ENCODE measurements at places on chromosomes 5 and 9.
A peak's percentile ranks its signal among the peaks of the same experiment; 100 is the strongest.

DNA sequence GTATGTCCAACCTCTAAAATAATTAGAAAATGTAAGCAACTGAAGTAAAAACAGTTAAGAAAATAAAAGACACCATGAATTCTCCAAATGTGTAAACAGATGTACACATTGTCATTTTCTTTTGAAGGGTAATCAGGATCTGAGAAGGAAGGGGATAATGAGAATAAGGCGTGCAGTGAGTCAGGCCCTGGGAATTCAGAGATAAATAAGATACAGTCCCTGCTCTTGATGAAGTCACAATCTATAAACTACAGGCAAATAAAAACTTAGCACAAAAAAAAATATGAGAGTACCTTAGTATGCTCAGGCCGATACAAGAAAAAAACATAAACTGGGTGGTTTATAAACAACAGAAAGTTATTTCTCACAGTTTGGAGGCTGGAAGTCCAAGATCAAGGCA is 315.3 kb downstream of the DNAH5 start:
- DNase-seq: no peak

GRCh38 chr5:175748650-175749049 is 90.8 kb downstream of the HRH2 start:
- DNase-seq: no peak

GRCh38 chr5:128126241-128126640 is 42.7 kb downstream of the SLC12A2 start:
- no peak for DNase-seq

DNA sequence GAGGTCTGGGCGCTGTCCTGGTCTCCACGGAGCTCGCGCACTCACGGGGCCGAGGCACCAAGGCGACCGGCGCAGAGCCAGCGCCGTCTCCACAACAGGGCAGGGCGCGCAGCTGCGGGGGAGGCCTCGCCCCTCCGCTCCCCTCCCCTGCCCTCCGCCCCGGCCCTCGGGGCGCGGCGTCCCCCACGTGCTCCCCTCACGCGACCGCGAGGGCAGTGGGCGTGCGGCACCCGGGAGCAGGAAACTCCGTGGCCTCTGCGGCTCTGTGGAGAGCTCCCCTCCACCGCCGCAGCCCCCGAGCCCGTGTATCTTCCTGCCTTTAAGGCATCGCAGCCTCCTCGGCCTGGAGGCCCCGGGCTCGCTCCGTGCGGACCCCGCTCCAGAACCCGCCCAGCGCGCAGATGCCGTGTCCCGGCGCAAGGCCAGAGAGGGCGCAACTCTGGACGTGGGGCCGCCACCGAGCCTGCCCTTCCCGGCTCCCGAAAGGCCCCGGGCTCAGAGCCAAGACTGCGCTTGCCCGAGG is 708 bp upstream of the TUBB4B start:
- DNase-seq: no peak

- no peak for DNase-seq
Measured at GRCh38 chr9:137626464-137626863, 7.7 kb downstream of the EHMT1 start.

- no peak for DNase-seq
Measured at GRCh38 chr9:120327322-120327721, 252.6 kb downstream of the CDK5RAP2 start.

- DNase-seq: no peak
Measured at GRCh38 chr5:174410716-174411478, 313.5 kb upstream of the MSX2 start.

GRCh38 chr5:6540111-6540827 is 91.6 kb downstream of the UBE2QL1 start:
- no peak for DNase-seq

- DNase-seq: no peak
Measured at GRCh38 chr5:14920121-14920520, 48.5 kb upstream of the ANKH start.

DNA sequence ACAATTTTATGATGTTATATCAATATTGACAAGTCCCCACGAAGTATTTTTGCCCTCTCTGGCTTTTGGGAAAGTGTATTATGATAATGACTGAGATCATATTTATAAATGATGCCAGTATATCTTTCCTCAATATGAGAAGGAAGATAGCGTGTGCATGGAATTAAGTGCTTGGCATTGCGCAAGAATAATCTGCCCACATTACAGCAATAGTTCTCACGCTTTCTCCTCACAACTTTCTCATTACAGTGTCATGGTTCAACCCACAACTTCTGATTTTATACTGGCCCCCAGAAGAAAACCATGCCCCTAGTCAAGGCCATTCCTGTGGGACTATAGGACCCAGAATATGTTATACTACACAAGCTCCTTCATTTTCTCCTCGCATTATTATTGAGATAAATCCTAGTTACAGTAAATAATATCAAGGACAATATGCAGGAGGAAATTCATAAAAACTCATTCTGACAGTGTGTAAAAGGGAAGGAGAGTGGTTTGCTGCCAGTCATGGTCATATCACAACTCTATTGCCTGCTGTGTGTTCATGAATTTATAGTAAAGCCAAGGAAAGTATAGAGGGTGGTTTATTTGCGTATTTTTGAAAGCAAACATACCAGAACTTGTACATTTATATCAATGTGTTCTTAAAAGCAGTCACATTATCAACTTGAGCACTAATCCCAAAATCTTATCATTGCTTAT is 114.1 kb downstream of the PIK3R1 start:
- no peak for DNase-seq

- no peak for DNase-seq
Measured at GRCh38 chr9:105057551-105057950, 129.6 kb upstream of the ABCA1 start.

GRCh38 chr5:119255571-119256356 is 100.1 kb upstream of the TNFAIP8 start:
- no peak for DNase-seq

DNA sequence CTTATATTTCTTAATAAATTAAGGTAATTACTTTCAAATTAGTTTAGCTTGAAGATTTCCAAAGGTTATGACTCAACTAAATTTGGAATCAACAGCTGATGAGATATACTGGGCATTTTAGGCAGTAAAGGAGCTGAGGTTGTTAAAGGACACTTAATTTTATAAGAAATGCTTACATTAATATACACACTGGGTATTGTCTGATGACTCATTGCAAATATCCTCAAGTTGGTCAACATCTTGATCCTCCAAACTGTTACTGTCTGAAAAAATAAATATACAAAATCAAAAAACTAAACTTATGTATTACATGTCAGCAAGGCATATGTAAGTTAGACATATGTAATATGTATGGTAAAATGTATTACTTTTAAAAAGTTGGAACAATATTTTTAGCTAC is 3.4 kb downstream of the GFM2 start:
- DNase-seq: no peak

DNA sequence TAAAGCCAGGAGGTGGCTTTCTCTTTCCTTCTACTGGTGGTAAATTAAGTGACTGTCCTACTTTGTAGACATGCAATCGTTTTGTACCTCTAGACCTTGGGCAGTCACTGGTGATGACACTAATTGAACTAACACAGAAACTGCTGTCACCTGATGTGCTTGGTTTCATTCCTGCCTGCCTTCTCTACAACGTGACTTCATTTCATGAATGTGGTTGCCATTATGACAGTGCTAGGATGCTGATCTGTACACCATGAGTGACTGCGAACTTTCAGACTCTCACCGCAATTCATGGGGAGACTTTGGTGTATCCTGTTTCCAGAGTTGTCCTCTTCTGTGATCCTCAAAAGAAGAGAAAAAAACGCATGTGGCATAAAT is 47.5 kb downstream of the UBE2QL1 start:
- DNase-seq: no peak

DNA sequence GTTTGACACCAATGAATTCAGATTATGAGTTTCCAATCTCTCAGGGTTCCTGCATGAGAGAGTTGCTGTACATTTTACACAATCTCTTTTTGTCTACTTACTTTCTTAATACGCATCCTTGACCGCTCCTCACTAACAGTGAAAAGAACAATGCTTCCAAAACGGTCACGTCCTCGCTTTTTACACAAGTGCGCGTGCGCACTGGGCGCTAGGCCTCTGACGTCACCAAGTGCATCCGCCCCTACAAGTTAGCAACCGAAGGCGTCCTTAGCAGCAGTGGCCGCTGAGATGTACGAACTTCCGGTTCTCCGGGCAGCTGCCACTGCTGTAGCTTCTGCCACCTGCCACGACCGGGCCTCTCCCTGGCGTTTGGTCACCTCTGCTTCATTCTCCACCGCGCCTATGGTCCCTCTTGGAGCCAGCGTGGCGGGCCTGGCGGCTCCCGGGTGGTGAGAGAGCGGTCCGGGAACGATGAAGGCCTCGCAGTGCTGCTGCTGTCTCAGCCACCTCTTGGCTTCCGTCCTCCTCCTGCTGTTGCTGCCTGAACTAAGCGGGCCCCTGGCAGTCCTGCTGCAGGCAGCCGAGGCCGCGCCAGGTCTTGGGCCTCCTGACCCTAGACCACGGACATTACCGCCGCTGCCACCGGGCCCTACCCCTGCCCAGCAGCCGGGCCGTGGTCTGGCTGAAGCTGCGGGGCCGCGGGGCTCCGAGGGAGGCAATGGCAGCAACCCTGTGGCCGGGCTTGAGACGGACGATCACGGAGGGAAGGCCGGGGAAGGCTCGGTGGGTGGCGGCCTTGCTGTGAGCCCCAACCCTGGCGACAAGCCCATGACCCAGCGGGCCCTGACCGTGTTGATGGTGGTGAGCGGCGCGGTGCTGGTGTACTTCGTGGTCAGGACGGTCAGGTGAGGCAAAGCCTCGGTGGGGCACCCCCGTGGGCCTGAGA is at the start of gene FAM174A:
TSS of gene FAM174A (plus strand) at position 315 of the 946 bp plus-strand sequence. CDS start at position 472, 157 bp downstream.
- peak; percentile 92 for DNase-seq
